ENCODE measurements at places on chromosomes 7 and 10.

GRCh38 chr10:50561266-50561665 is 62.5 kb downstream of the SGMS1 start:
- no peak for DNase-seq

DNA sequence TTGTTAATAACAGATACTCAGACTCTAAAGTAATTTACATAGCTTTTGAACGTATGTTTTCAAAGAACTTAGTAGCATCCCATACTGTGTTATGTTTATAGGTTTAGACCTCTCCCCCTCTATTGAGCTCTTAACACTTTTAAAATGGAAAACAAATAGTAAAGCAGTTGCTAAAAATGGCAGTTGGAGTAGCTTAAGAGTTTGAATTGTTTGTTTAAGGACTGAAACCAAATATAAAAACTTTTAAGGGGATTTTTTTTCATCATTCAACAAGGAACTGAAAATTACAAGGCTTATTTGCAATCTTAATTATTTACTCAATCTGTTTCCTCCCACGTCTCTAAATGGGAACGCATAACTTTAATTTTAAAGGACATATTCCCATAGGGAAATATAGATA is 1.6 kb upstream of the SPAG6 start:
- DNase-seq = no peak

DNA sequence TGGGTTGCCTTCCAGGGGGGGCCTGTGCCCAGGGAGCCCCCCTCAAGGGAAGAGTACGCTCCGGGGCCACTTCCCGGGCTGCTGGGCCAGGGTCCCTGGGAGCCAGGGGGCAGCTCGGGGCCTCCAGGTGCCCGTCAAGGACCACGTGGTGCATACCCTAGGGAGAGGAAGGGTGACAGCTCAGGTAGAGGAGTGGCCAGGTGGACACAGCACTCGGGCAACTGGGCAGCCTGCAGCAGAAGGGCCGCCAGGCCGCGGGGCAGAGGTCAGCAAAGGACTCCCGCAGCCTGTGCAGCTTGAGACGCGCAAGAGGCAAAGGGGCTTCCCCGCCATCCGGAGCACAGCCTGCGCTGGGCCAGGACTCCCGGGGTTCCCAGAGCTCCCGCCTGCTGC is 26.4 kb downstream of the AP5Z1 start:
- DNase-seq = peak; percentile 22

DNA sequence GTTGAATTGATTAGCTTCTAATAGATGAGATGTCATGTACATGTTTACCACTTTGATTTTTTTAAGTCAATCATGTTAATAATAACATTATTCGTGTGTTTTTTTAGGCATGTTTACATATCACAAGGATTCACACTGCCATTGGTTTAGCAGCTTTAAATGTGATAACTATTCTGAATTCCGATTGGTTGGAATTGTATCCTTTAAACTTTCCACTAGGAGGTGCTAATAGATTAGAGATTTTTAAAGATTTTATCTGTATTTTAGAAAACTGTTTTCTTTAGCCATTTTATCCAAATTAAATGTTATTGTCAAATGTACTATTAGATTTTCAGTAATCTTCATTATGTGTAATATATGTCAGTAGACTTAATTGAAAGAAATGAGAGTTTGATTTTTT is 83.2 kb downstream of the HECTD2 start:
- no peak for DNase-seq

- no peak for DNase-seq
Measured at GRCh38 chr10:22959292-22959691, 31.4 kb downstream of the ARMC3 start.

DNA sequence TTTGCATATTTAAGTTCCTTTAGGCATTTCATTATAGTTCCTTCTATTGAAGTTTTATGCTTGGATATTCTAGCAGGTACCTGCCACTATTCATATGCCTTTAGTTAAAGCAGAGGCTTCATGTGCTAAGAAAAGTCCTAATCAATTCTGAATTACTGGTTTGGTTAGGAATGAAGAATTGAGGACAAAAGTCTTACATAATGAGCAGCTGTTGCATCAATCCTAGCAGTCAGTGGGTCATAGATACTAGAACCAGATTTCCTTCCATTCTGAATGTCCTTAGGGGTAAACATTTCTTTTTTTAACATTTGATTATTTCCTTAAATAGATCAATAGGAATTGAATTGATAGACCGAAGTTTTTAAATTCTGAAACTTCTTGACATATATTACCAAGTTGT is 59.2 kb downstream of the CDK13 start:
- DNase-seq = no peak

DNA sequence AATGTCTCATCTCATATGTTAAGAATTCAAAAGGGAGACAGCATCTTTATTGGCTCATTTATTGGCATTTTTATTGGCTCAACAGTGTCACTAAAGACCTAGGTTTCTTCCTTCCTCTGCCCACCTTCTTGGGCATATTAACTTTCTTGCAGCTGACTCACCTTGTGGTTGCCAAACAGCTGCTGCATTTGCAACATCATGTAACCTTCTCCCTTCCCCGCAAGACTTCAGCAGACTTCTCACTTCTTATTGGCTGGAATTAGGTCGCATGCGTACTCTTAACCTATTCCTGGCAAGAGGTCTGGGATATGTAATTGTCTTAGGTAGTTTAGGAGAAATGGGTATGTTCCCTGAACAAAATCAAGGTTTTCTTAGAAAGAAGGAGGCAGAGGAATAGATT is 263.2 kb downstream of the POU6F2 start:
- DNase-seq = no peak

DNA sequence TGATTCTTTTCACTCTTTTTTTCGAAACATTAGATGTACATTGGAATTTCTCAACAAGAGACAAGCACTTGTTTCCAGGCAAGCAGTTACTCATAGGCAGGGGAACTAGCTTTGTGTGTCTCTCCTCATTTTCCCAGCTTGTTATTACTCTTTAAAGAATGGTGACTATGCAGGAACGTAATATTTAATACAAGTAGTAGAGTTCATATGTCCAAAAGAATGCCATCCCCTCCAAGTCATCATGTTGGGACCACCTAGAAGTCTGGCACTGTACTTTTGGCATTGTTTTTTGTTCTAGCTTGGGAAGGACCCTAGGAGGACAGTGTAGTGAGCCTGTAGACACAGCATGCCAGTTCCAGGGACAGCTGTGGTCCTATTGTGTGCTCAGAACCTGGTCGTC is 650.7 kb downstream of the INHBA start:
- DNase-seq = no peak

GRCh38 chr10:79219322-79219957 is 127.8 kb upstream of the PPIF start:
- no peak for DNase-seq

GRCh38 chr7:4792537-4793126 is 17.2 kb downstream of the AP5Z1 start:
- DNase-seq = no peak

GRCh38 chr10:47111329-47111862 is 188.6 kb upstream of the GDF10 start:
- no peak for DNase-seq
